ENCODE measurements at places on chromosomes 7 and 10. TPM values are rescaled to one million over a fixed set of nuclear protein-coding genes. Genes with fewer than 3 reads are reported as not detected.
A peak's percentile ranks its signal among the peaks of the same experiment; 100 is the strongest.

DNA sequence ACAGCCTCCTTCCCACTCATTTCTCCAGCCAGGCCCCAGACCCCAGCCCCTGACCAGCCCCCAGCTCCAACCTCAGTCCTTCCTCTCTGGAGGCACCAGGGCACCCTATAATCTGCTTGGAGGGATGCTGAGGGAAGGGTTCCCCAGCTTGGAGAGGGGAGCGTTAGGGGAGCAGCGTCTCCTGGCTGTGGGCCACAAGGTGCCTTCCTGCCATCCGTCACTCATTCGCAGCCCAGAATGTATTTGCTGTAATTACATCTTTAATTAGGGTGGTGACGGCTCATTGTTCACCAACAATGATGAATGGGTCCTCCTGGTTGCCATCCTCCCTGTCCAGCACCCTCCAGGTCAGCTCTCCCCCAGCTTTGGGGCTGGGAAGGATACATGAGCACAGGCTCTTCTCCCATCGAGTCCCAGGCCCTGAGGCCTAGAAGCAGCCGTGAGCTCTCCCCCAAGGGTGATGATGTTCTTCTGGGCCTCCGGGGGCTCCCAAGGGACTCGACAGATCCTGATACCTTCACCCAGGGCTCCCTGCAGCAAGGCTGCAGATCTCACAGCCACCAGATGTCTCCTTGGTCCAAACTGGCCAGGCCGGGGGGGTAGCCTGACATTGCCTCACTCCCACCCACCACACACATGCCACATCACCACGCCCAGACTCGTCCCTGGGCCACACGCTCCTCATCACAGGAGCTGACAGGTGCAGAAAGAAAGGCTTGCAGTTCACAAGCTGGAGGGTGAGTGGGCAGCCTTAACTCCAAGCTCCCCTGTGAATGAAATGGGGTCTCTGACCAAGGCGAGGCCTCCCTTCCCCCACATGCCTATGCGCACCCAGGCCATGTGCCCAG, 26.8 kb downstream of the POLL start:
- H3K4me1 ChIP-seq: peaks cover 22% of the 10 kb centered on the region
- no peak overlapping the region for H3K4me3 ChIP-seq
- no peak for DNase-seq
- H3K27ac ChIP-seq: no peak overlapping the region
- H3K27me3 ChIP-seq: peaks cover 28% of the 10 kb centered on the region

GRCh38 chr10:102367441-102367840, 28.1 kb upstream of the NFKB2 start:
- peaks cover 90% of the 10 kb centered on the region for H3K36me3 ChIP-seq
- no peaks in the 10 kb centered on the region for H3K27me3 ChIP-seq
- H3K27ac ChIP-seq: no peak overlapping the region

- DNase-seq: no peak
- H3K27me3 ChIP-seq: peaks cover 3% of the 10 kb centered on the region
- peaks cover 62% of the 10 kb centered on the region for H3K36me3 ChIP-seq
- peak overlapping the region; percentile 50 for H3K27ac ChIP-seq
- H3K4me3 ChIP-seq: no peak overlapping the region
Measured at GRCh38 chr7:56062382-56062781, 1.7 kb upstream of the SUMF2 start.

DNA sequence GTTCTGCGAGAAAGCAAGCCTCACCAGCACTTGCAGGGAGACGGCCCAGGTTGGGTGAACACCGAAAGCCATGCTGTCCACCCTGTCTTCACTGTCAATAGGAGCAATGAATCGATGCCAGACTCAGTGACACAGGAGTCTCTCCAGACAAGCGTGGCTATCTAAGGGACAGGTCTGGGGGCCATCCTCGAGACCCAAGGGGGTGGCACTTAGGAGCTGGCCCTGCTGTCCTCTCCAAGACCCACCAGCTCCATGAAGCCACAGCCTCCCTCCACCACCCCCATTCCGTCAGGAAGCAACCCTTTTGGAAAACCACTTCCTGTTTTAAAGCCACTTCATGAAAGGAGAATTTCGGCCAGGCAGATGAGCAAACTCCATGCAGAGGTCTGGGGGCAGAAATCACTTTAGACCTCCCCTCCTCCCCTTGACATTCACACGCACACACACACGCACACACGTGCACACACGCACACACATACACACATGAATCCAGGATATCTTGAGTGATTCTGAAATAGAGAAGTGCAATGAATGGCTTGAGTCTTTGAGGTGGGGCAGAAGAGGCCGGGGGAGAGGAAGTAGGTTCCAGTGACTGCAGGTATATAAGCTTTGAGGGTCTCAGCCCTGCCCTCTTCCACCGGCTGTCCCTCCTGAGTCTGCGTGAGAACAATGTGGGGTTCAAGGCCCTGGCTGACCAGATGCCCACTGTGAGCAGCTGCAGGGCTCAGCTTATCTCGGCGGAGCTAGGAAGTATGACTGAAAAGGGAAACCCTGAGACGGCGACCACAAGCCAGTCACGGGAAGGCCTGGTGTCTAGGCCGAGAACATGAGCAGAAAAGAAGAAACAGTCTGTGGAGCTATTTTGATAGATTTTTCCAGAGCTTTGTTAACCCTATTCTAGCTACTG, 25.0 kb downstream of the RGS10 start:
- peak overlapping the region; percentile 96 for H3K27ac ChIP-seq
- H3K27me3 ChIP-seq: no peaks in the 10 kb centered on the region
- no peak for DNase-seq
- H3K4me3 ChIP-seq: peak overlapping the region; percentile 81
- H3K4me1 ChIP-seq: peaks cover 29% of the 10 kb centered on the region
- H3K36me3 ChIP-seq: peaks cover 22% of the 10 kb centered on the region

- no peaks in the 10 kb centered on the region for H3K4me1 ChIP-seq
- no peaks in the 10 kb centered on the region for H3K36me3 ChIP-seq
- H3K27me3 ChIP-seq: peaks cover 6% of the 10 kb centered on the region
Measured at GRCh38 chr7:10838228-10838627, 135.4 kb upstream of the PHF14 start.

NPC1L1 gene
- 0.13 TPM for total RNA-seq

Data from naive thymus-derived CD8-positive, alpha-beta T cell (primary cell).